ENCODE measurements at places on chromosomes 5 and 9. TPM values are rescaled to one million over a fixed set of nuclear protein-coding genes. Genes with fewer than 3 reads are reported as not detected.

- no peak for DNase-seq
Measured at GRCh38 chr5:115336201-115336720, 39.8 kb upstream of the CCDC112 start.

Gene SLC12A2
- 9.7 TPM for total RNA-seq

GRCh38 chr9:4386819-4387218, 87.0 kb upstream of the GLIS3 start:
- no peak for DNase-seq

Gene LIX1
- not detected for total RNA-seq

Gene PTPRD
- total RNA-seq = 0.10 TPM
